ENCODE measurements at places on chromosomes 3 and 15. TPM values are rescaled to one million over a fixed set of nuclear protein-coding genes. Genes with fewer than 3 reads are reported as not detected.

The NOX5 gene
- total RNA-seq = 0.09 TPM

- no peaks in the 10 kb centered on the region for H3K27me3 ChIP-seq
- no peak overlapping the region for H3K27ac ChIP-seq
- DNase-seq = no peak
- H3K36me3 ChIP-seq = peaks cover 2% of the 10 kb centered on the region
Measured at GRCh38 chr3:32109256-32109655, 2.8 kb downstream of the GPD1L start.

The CELF6 gene
- total RNA-seq = 2.2 TPM

The ACKR2 gene
- total RNA-seq = 0.76 TPM

DNA sequence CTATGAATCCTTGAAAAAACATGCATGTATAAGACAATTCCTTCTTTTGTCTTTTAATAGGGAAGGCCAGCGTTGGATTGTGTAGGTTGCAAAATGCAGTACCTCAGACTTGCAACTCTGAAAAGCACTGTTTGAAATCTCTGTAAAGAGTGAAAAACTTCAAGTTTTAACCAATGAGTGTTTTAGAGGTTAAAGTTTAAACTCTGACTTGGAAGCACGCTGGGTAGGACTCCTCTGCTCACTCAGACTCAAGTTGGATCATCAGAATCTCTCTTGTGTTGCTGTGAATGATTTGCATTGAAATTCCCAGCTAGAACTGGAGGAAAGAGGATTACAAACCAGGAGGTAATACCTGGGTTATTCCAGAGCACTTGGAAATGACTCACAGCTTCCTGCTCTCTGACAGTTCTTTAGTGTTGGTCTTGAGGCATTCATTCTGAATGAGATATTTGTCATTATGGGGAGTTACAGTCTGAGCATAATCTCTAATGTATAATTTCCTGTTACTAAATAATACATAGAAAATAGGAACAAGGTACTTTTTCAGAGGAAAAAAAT is 49.1 kb downstream of the PLS1 start:
- no peaks in the 10 kb centered on the region for H3K36me3 ChIP-seq
- DNase-seq = no peak
- H3K27me3 ChIP-seq = no peaks in the 10 kb centered on the region
- no peak overlapping the region for H3K4me3 ChIP-seq
- H3K4me1 ChIP-seq = no peaks in the 10 kb centered on the region

GRCh38 chr3:120299403-120299802 is 14.4 kb upstream of the GPR156 start:
- peaks cover 2% of the 10 kb centered on the region for H3K27me3 ChIP-seq
- DNase-seq = no peak
- no peaks in the 10 kb centered on the region for H3K4me1 ChIP-seq
- H3K27ac ChIP-seq = no peak overlapping the region
- no peaks in the 10 kb centered on the region for H3K36me3 ChIP-seq

DNA sequence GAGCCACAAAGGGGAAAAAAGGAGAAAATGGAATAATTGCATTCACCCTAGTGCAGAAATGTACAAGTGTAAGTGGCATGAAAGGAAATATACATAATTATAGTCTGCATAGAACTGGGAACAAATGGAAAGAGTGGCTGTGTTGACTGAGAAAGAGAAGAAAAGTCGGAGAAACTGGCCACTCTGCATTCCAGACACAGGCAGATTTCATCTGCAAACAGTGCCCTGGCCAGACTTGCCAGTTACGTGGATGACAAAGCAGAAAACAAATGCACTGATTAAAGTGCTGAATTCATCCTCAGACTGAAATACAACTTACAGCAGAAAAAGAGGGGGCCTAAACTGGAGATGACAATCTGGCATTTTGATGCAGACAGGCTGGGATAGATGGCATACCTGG is 129.8 kb downstream of the FGF12 start:
- no peak overlapping the region for H3K4me3 ChIP-seq
- H3K27me3 ChIP-seq = peaks cover 2% of the 10 kb centered on the region
- no peak for DNase-seq

GRCh38 chr3:136694321-136694720 is 57.9 kb downstream of the STAG1 start:
- peaks cover 47% of the 10 kb centered on the region for H3K36me3 ChIP-seq
- H3K27ac ChIP-seq = no peak overlapping the region
- no peaks in the 10 kb centered on the region for H3K27me3 ChIP-seq
- H3K4me1 ChIP-seq = peaks cover 42% of the 10 kb centered on the region
- DNase-seq = no peak
- no peak overlapping the region for H3K4me3 ChIP-seq

DNA sequence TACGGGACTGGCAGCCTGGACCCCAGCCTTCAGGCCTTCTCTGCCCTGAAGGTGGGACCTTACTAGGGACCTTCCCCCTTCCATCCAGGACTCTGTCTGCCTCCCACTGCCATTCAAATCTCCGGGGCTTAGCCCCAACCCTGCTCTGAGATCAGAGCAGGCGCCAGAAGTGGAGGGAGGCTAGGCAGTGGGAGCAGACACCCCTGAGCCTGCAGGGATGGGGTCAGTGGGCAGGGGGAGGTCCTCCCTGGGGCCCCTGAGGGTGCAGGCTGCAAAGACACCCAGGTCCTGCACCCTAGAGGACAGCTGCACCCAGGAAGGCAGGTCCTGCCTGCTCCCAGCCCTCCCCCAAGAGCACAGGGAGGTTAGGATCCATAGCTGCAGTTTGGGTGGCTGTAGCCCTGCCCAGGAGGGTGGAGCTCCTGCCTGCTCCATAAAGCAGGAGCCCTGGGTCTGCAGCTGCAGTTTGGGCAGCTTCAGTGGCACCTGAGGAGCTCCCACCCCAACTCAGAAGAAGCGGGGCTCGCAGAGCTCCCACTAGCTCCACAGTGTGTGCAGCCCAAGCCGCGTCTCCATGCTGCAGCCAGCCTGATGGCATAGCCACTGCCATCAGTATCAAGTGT is 8.1 kb upstream of the POC1A start:
- no peaks in the 10 kb centered on the region for H3K4me1 ChIP-seq
- H3K4me3 ChIP-seq = no peak overlapping the region
- DNase-seq = no peak
- H3K27me3 ChIP-seq = no peaks in the 10 kb centered on the region
- no peak overlapping the region for H3K27ac ChIP-seq

DNA sequence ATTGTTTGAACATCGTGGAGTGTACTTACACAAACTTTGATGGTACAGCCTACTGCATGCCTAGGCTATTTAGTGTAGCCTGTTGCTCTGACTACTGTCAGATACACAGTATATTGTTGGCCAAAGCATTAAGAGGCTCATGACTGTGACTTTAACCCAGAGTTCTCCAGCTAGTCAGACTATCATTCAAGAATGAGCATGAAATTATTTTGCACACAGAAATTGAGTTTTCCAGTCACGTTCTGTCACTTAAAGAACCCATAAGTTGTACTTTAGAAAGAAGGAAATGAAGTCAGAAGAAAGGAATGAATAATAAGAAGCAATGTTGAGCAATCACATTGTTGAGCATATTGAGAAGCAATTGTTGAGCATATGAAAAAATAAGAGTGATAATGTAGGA is 37.6 kb upstream of the SLC22A13 start:
- H3K36me3 ChIP-seq = peaks cover 79% of the 10 kb centered on the region
- no peak overlapping the region for H3K27ac ChIP-seq
- no peak for DNase-seq
- no peak overlapping the region for H3K4me3 ChIP-seq

- H3K4me3 ChIP-seq = no peak overlapping the region
- H3K4me1 ChIP-seq = no peaks in the 10 kb centered on the region
- H3K27me3 ChIP-seq = no peaks in the 10 kb centered on the region
Measured at GRCh38 chr3:175075269-175075668, 216.1 kb downstream of the NAALADL2 start.

DNA sequence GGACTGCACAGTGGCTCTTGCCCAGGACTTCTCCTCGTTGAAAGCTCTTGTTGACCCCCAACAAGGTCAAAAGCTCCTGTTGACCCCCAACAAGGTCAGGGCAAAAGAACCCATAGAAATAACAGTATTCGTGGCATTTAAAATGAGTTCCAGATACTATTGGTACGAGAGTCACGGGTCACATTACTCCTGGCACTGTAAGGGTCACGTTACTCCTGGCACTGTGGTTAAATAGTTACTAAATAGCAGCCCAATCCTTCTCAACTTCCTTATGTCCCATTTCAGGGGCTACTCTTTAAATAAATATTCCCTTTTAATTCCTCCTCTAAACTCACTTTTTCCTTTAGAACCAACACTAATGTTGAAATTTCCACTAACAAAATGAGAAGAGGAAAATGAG is 18.2 kb upstream of the ADCY5 start:
- H3K36me3 ChIP-seq = no peaks in the 10 kb centered on the region
- peaks cover 17% of the 10 kb centered on the region for H3K27me3 ChIP-seq
- no peak overlapping the region for H3K27ac ChIP-seq
- DNase-seq = no peak

DNA sequence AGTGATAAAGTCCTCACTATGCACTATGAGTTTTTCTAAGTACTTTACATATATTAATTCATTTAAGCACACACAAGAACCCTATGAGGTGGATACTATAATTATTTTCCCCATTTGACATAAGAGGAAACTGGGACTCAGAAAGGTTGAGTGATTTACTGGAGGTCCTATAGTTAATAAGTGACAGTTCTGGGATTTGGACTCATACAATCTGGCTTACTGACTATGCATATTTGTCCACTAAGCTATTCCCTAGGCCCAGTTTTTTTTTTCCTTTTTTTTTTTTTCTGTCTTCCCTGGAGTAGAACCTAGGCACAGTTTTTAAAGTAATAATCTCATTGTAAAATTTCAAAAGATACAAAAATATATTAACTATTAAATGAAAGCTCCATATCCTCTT is 6.3 kb upstream of the RTP2 start:
- no peaks in the 10 kb centered on the region for H3K27me3 ChIP-seq
- no peak overlapping the region for H3K27ac ChIP-seq
- H3K4me1 ChIP-seq = no peaks in the 10 kb centered on the region
- H3K36me3 ChIP-seq = no peaks in the 10 kb centered on the region

The TM4SF18 gene
- not detected for total RNA-seq

- DNase-seq = no peak
- H3K27me3 ChIP-seq = peaks cover 13% of the 10 kb centered on the region
- peaks cover 1% of the 10 kb centered on the region for H3K36me3 ChIP-seq
- H3K4me3 ChIP-seq = no peak overlapping the region
Measured at GRCh38 chr3:187921391-187922074, 176.3 kb upstream of the BCL6 start.

GRCh38 chr15:87732976-87733375 is 523.6 kb downstream of the NTRK3 start:
- H3K27ac ChIP-seq = no peak overlapping the region
- H3K27me3 ChIP-seq = no peaks in the 10 kb centered on the region
- H3K36me3 ChIP-seq = no peaks in the 10 kb centered on the region
- no peak overlapping the region for H3K4me3 ChIP-seq

The GUCA1C gene
- total RNA-seq = not detected

GRCh38 chr3:95319921-95320494 is 1257.1 kb downstream of the NSUN3 start:
- H3K36me3 ChIP-seq = no peaks in the 10 kb centered on the region
- no peak overlapping the region for H3K4me3 ChIP-seq
- no peak for DNase-seq
- H3K27ac ChIP-seq = no peak overlapping the region
- H3K4me1 ChIP-seq = no peaks in the 10 kb centered on the region
- no peaks in the 10 kb centered on the region for H3K27me3 ChIP-seq

The CACNA1D gene
- 2.0 TPM for total RNA-seq

The CILP gene
- total RNA-seq = 0.18 TPM

DNA sequence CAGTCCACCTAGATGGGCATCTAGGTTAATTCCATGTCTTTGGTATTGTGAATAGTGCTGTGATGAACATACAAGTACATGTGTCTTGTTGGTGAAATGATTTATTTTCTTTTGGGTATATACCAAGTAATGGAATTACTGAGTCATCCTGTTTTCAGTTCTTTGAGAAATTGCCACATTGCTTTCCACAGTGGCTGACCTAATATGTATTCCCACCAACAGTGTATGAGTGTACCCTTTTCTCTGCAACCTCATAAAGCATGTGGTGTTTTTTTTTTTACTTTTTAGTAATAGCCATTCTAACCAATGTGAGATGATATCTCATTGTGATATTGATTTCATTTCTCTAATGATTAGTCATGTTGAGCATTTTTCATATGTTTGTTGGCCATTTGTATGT is 86.0 kb upstream of the NDN start:
- H3K27me3 ChIP-seq = no peaks in the 10 kb centered on the region
- no peaks in the 10 kb centered on the region for H3K36me3 ChIP-seq
- no peaks in the 10 kb centered on the region for H3K4me1 ChIP-seq
- H3K4me3 ChIP-seq = no peak overlapping the region
- no peak for DNase-seq

DNA sequence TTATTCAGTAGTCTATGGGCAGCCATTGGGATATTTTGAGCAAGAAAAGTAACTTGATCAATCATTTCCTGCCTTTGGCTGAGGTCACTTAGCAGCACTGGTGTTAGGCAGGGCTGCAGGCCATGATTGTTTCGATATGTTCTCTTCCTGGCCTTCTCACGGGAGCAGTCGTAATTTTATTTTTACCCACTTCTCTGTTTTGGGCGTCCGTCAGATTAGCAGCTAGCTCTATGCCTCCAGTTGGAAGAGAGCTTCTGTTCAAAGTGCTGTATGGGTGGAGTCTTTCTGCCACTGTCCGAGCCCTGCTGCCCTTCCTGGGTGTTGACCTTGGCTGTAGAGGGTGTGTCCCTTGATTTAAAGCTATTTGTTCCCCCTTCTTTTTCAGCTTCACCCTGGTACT is 123.4 kb upstream of the ROPN1 start:
- H3K27ac ChIP-seq = no peak overlapping the region
- H3K27me3 ChIP-seq = peaks cover 13% of the 10 kb centered on the region
- H3K4me1 ChIP-seq = no peaks in the 10 kb centered on the region
- H3K4me3 ChIP-seq = no peak overlapping the region
- no peaks in the 10 kb centered on the region for H3K36me3 ChIP-seq
- no peak for DNase-seq

DNA sequence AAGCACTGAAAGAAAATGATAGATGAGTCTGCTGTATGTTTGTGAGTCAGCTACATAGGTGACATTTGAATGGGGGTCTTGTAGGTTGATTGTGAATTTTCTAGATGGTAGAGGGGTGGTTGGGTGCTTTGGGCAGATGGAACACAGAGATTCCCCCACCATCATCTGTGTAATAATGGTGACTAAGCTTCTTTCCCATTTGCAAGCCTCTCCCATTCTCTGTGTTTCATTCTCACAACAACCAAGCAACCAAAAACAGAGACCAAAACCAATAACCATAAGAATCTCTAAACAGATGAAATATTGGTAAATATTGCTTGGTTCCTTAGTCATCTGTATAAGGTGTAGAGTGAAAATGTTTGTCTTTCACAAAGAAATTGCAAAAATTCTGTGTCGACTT is 17.8 kb upstream of the UTS2B start:
- no peaks in the 10 kb centered on the region for H3K27me3 ChIP-seq
- H3K4me3 ChIP-seq = no peak overlapping the region
- peaks cover 62% of the 10 kb centered on the region for H3K4me1 ChIP-seq
- no peak for DNase-seq

DNA sequence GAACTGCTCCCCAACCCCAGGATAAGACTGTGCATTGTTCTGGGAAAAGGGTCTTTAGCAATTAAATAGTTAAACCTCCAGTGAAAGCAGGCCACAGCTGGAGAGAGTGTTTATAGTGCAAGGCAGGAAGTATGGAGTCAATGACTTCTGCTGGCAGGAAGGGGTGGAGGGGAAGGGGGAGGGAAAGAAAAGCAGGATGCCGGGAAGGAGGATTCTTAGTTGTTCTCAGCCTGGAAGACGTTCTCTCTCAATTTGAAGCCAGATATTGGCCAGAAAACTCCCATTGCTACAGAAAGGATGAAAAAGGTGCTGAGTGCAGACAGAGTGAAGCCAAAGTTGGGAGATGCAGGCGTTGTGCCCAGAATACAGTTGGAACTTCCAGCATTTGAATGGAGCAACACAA is 35.7 kb upstream of the ACTL6A start:
- H3K4me3 ChIP-seq = no peak overlapping the region
- no peak overlapping the region for H3K27ac ChIP-seq
- no peaks in the 10 kb centered on the region for H3K4me1 ChIP-seq
- H3K27me3 ChIP-seq = peaks cover 4% of the 10 kb centered on the region
- H3K36me3 ChIP-seq = no peaks in the 10 kb centered on the region
